NAMALWA (cell line): ENCODE measurements at places on chromosomes 2 and 18.

GRCh38 chr2:152743002-152743401 lies 24.6 kb downstream of the ARL6IP6 start:
- DNase-seq, result peak; percentile 47

DNA sequence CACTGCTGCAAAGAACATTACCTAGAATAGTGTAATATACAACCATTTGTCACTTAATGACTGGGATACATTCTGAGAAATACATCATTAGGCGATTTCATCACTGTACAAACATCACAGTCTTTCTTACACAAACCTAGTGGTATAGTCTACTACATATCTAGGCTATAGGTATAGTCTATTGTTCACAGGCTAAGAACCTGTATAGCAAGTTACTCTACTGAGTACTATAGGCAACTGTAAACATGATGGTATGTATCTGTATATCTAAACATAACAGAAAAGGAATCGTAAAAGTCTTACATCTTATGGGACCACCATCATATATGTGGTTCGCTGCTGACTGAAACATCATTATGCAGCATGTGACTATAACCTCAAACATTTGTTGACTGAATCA lies 21.4 kb downstream of the SP3 start:
- DNase-seq, result no peak

DNA sequence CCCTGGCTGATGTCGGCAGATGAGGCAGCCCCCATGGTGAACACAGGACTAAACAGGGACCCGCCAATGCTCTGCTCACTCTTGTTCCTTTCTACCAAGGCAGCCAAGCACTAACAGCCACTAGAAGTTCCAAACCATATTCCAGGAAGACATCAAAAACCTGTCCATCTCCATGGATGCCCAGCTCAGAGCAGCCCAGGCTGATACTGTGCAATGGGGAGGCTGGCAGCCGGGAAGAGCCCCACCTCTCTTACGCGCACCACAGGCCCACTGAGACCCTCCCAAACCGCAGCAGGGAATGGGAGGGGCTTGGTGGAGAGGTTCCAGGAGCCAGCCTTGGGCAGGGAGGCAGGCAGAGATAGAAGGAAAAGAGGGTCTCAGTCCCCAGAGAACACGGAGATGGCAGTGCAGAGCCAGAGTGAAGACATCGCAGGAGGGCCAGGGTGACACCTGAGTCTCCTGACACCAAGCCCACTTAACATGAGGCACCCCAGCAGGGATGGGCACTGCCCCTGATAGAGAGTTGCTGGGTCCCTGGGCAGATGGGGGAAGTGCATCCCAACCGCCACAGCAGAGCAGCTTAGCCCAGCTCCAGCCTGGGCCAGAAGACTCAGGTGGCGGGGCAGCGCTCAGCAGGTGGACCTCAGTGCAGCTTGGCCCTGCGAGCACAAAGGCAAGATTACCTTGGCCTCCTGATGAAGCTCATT lies 3.4 kb downstream of the HS6ST1 start:
- no peak for DNase-seq

GRCh38 chr2:147017951-147018645 lies 826.7 kb upstream of the ACVR2A start:
- no peak for DNase-seq

DNA sequence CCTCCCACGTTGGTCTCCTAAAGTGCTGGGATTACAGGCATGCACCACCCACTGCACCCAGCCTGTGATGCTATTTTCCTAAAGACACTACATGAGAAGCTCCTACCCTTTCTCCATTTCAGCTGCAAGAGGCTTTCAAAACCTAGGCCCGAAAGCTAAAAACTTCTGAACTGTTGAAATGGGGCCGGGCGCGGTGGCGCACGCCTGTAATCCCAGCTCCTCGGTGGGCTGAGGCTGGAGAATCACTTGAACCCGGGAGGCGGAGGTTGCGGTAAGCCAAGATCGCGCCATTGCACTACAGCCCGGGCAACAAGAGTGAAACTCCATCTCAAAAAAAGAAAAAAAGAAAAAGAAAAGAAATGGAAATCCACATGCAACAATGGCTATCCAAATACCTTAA lies 18.1 kb upstream of the ANXA4 start:
- no peak for DNase-seq

GRCh38 chr2:85971366-85971765 lies 82.6 kb upstream of the ST3GAL5 start:
- DNase-seq, result no peak

DNA sequence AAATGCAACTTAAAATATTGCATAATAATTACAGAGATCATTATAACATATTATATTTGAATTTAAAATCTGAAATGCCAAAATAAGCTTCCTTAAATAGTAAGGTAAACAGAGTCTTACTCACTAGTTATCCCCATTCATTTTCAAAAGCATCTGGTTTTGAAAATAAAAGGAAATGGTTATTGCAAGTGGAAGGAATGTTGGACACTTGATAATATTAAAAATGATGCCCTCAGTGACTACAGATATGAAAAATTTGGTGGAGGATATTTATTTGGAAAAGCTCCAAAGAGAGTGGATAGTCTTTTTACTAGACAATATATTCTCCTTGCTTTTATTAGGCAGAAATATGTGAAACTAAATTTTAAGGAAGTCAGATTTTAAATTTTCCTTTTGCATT lies 39.7 kb downstream of the CDH19 start:
- no peak for DNase-seq

DNA sequence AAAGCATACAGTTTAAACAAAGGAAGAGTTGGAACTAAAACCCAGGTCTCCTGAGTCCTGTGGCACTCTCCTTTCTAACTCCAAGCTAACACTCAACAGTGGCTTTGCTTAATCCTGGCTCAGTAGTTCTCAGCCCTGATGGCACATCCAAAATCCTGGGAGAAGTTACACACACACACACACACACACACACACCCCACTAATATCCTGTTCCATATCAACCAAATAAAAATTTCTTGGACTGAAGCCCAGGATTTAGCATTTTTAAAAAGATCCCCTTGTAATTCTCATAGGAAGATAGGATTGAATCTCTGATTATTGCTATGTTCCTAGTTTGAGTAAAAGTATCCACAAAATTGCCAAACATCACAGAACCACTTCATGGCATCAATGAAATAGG lies 136.1 kb upstream of the RIOK3 start:
- DNase-seq, result no peak

DNA sequence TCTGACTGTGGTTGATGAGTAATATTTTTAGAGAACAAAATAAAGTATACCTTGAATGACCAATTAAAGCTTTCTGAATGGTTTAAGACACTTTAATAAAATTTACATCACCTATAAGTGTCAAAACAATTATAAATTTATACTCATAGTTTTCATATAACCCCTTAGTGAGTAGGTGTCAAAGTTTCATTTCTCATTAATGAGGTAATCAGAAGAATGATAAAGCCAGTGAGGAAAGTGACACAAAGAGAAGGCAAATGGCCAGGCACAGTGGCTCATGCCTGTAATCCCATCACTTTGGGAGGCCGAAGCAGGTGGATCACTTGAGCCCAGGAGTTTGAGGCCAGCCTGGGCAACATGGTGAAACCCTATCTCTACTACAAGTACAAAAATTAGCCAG lies 60.8 kb upstream of the CTLA4 start:
- no peak for DNase-seq

GRCh38 chr2:41886757-41887156 lies 161.1 kb upstream of the PKDCC start:
- no peak for DNase-seq

DNA sequence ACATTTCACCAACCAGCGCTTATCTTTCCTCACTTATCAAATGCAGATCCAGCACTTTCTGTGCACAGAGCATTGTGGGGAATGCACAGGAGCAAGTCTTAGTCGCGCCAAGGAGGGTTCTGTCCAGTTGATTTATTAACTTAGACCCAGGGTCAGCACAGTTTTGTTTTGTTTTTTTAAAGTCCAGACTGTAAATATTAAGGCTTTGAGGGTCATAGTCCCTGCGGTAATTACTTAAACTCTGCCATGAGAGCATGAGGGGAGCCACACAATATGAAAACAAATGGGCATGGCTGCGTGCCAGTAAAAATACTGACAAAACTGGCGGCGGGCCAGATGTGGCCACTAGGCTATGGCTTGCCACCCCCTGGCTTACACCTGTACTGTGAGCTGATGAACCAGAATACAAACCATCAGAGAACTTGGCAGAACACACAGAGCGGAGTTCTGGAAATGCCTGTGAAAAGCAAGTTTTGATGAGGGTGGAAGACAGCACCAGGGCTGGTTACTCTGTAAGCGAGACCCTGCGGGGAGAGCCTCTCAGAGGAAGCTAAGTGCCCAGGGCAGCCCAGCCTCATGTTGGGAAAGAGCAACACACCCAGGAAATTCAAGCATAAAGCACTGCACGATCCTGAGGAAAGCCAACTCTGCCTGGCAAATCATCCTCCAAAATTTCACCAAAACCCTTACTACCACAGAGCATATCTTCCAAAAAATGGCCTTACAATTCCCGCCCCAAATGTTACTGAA lies 43.6 kb downstream of the L3MBTL4 start:
- no peak for DNase-seq

DNA sequence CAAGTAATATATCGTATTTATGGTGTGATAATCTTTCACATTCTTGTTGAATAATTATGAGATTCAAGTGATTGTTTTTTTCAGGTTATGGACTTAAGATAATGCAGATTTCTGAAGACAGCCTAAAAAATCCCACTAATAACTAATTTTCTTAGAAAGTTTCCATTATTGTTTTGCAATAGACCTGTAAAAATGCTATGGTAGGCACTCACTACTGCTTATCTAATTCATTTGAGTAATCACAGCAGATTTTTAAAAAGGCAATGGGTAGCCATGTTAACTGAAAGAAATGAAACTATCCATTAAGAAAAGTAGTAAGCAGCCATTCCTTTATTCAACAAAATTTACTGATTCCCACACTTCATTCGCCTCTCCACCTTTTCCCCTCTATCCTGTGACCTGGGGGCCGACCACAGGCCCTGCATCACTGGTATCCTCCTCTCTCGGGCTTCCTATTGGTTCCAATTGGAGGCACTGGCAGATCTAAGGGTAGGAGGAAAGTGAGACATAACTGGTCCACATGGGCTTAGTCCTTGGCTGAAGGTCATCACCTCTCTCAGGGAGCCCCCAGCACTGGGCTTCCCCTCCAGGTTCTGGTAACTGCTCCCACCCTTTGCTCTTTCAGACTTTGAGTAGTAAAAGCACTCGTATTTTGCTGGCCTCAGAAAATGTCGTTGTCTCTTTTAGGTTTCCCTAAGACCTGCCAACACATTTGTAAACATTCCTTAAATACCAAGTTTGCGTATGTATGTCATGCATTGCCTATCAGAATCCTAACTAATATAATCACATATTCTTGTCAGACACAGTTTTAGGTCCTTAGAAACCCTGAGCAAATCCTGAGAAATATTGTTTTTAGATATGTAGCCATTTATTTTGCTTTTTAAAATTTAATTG lies 18.5 kb downstream of the RBMS1 start:
- no peak for DNase-seq

DNA sequence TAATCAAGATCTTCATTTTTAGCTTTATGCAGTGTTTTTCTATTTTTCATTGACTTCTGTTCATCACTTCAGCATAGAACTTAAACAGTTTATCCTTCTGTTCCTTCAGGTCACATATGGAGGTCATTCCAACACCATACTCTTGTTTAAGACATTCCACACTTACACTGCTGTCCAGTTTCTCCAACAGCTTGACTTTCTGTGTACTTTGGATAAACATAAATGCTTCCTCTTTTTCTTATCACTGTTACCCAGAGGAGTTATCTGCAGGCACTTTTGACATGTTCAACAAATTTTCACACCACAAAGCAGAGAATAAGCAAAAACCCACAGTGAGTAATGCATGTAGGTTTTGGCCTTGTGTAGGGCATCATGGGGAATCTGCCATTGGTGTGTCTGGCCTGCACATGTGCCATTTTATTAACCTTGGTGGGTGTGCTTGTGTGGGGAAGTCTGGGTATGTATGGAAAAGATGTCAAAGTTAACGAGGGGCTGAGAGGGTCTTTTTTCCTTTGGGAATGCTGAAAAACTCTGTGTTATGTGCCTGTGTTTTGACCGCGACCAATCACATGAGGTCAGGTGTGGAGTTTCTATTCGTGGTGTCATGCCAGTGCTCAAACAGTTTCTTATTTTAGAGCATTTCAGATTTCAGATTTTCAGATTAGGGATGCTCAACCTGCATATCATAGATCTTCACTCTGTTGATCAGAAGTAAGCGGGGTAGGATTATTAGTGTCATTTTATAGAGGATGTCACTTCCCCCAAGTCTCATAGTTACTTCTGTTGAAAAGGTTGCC lies 53.9 kb upstream of the ACVR1 start:
- no peak for DNase-seq

- no peak for DNase-seq
Measured at GRCh38 chr2:140604096-140604495, 1526.7 kb downstream of the LRP1B start.

- DNase-seq, result no peak
Measured at GRCh38 chr2:125125902-125126301, 1100.8 kb downstream of the CNTNAP5 start.

DNA sequence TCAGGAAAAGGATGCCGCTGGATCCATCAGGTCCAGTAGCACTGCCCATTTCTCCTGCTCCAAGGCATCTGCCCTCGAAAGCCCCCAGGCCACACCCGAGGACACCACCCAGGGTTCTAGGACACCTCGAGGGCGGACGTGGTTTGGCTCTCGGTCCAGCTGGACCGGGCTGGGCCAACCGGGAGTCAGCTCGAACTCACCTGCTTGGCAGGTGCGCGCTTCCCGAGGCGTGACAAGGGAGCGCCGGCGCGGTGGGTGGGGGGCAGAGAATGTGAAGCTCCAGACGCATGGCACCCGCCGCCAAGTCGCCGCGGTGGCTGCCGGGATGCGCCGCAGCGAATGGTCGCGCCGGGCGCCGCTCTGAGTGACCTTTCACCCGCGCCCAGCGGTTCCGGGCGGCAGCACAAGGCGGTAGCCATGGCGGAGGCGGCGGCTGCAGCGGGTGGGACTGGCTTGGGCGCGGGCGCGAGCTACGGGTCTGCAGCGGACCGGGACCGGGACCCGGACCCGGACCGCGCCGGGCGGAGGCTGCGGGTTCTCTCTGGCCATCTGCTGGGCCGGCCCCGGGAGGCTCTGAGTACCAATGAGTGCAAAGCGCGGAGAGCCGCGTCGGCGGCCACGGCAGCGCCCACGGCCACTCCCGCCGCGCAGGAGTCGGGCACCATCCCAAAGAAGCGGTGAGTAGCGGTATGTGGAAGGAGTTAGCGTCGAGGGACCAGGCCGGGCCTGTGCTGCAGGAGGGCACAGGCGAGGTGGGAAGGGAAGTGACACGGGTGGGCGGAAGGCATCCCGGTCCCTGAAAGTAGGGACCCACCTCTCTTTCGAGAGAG lies at the start of gene AGPS:
Gene AGPS, plus strand, starts transcription at position 401 of the 830 bp plus-strand sequence. Its CDS starts 17 bp downstream, at position 418.
- peak; percentile 62 for DNase-seq
